CD8-positive, alpha-beta memory T cell (primary cell): ENCODE measurements at places on chromosomes 5 and 9.

GRCh38 chr9:86764221-86764624 lies 183.1 kb downstream of the GAS1 start:
- no peak for DNase-seq

DNA sequence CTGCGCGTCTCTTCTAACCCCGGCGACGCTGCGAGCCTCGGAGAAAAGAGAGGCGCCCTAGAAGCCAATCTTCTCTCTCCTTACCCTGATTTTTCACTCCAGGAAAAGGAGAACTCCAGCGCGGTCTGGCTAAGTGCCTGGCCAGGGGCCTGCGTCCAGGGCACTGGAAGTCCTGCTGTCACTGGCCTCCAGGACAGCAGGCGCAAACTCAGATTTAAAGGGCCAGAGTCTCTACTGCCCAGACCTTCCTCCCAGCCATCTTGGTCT lies 553 bp upstream of the FOXB2 start:
- DNase-seq = no peak

DNA sequence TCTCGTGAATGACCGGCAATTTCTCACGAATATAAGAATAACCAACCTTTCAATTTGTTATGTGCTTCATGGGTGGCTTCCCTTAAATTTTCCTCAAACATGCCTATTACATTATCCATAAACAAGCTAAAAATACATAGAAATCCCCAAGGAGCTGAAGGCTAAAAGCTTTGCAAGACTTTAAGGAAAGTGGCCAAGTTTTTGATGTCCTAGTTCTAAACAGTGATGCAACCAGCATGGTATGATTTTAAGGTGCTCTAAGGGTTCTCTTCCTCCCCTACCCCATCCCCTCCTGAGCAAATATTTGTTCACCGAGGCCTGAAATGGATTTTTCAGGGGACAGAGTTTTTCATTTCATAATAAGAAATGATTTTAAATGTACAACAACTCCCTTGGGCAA lies 79.8 kb downstream of the RGS7BP start:
- no peak for DNase-seq

- no peak for DNase-seq
Observed at GRCh38 chr5:108827131-108827530, 79.4 kb downstream of the FER start.

DNA sequence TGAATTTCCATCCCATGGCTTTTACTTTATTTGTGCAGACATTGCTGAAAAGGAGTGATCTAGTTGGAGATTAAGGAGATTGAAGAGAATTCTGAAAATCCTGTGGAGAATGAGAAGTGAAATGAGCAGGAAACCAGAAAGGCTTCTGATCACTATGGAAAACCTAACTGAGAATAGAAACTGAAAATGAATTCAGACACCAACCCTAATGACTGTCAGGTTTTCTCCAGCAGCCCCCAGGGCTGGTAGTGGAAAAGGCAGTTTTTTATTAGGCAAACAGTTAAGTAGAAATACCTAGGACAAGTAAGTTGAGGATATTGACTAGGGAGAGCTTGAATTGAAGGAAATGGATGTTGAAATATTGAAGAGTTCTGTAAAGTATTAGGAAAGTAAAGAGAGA lies 14.7 kb upstream of the ARRDC3 start:
- no peak for DNase-seq

- DNase-seq = no peak
Observed at GRCh38 chr9:37700900-37701299, 50.1 kb downstream of the FRMPD1 start.

DNA sequence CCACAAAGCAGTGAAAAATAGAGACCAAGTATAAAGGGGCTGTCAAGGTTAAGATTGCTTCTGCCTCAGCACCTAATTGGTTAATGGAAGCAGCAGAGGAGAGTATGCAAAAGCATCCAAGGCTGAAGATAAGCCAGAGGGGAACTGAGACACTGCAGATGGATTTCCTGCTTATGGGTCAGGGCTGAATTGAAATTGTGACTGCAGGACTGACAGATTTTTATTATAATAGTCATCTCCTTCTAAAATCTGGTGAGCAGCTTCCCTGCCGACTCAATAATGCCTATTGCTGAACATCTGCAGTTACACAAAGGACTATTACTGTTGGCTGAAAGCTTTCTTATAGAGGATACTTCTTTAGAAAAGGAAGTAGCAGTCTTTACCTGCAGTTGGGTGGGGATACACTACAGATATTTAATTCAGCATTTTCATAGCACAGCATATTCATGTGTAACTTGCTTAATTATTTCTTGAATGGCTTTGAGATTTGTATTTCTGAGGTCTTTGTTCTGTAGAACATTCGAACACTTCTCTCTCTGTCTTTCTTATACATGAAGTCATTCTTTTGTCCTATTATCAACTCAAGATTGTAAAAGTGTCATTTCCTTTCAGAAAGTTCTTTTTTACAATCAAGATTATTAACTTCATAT lies 363.0 kb upstream of the RIOK2 start:
- no peak for DNase-seq

GRCh38 chr9:95061916-95062595 lies 255.5 kb downstream of the FANCC start:
- no peak for DNase-seq

- no peak for DNase-seq
Observed at GRCh38 chr5:36152324-36153297, 700 bp downstream of the SKP2 start.

DNA sequence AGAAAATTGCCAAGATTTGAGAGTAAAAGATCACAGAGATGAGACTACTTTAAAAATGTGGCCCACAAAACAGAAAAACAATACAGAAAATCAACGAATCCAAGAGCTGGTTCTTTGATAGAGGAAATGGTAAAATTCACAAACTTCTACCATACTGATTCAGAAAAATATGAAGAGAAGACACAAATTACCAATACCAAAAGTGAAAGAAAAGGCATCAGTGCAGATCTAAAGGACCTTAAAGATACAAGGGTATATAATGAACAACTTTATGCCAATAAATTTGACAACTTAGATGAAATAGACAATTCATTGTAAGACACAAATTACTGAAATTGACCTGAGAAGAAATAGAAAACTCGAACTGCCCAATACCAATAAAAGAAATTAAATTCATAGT lies 24.4 kb upstream of the SLC1A1 start:
- DNase-seq = no peak

DNA sequence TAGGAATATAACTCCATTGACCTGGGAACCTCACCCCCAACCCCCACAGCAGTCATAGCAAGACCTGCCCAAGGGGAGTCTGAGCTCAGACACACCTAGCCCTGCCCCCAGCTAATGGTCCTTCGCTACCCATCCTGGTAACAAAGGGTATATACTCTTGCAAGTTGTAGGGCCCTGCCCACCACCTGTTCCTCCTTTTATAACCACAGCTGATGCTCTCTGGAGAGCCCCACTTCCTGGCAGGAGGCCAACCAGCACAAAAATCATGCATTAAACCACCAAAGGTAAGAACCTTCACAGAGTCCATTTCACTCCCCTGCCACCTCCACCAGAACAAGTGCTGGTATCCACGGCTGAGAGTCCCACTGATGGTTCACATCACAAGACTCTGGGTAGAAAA lies 1195.3 kb upstream of the SEMA6A start:
- no peak for DNase-seq

GRCh38 chr9:112764344-112764743 lies 13.8 kb downstream of the SNX30 start:
- no peak for DNase-seq

DNA sequence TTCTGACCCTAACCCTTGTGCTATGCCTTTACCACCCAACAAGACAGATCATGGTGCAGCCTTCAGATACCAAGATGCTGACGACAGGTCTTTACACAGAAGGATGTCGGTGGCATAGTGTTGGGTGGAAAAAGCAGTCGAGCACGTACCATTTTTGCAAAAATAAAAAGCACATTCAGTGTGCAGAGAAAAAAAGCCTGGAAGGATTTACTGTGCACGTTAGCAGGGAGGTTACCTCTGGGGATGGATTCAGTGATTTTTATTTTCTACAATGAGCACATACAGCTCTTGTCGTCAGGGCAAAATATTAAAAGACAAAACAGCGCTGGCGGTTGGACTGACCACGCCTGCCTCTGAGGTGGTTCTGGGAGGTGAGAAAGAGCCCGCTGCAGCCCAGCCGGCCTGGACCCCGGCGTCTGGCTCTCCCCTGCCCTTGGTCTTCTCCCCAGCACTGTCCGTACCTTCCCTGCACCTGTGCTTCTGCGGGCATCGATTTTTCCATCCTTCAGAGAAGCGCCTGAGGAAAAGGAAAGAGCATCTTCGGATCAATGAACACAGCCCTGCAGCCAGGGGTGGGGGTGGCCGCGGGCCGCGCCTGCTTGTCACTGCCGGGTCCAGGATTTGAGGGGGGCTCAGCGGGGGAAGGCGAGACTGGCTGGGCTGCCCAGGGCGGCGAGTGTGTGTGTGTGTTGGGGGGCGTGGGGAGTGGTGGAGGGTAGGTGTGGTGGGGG lies 200.0 kb upstream of the IER5L start:
- DNase-seq = no peak

DNA sequence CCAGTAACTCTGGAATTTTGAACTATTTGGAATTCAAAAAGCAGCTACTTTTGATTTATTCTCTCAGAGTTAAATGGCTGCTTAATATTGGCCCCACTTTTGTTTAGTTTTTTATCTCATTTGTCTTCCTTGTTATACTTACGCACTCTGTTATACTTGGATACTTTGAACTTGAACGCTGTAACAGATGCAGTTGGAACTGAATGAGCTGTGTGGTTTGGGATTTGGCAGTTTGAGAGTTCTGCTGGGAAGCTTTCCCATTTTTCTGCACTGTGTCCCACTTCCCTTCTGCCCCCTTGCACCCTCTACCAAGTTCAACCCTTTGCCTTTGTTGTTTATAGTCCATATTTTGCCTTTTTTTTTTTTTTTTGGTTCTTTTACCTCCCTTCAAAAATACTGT lies 3.8 kb downstream of the RHOBTB3 start:
- DNase-seq = no peak

GRCh38 chr5:176508603-176509002 lies 28.6 kb downstream of the RNF44 start:
- DNase-seq = no peak

- DNase-seq = no peak
Observed at GRCh38 chr9:109705515-109705914, 74.5 kb upstream of the PALM2AKAP2 start.

GRCh38 chr5:129903466-129904101 lies 681 bp upstream of the CHSY3 start:
- no peak for DNase-seq

GRCh38 chr5:170623576-170624181 lies 119.9 kb downstream of the KCNIP1 start:
- DNase-seq = no peak

GRCh38 chr9:127183814-127184582 lies 61.6 kb upstream of the ANGPTL2 start:
- no peak for DNase-seq

DNA sequence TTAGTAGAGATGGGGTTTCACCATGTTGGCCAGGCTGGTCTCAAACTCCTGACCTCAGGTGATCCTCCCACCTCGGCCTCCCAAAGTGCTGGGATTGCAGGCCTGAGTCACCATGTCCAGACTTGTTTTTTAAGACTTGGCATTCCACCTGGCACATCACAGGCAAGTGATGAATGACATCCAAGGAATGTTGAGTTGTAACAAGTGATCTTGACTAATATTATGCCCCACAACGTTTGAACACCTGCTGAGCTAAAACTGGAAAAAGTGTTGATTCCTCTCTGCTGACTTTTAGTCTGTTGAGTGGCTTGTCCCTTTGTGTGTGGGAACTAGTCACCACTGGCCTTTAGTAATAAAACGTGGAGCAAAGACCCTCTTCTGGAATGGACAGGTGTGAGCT lies 54.6 kb downstream of the SUB1 start:
- DNase-seq = no peak

DNA sequence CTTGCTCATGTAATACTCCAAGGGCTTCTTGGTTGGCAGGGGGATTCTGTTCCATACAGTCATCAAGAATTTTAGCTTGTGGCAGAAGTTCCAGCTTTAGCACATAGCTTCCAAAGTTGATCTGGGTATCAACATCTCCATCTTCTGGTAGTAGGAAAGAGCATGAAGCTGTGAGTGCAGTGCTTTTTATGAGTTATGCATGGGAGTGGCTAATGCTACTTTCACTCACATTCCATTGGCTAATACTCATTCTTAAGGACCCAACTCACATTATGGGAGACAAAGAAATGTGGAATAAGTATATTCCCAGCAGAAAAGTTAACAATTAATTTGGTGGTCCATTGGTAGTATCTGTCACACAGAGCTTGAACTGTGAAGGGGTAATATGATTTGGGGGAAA lies 194.2 kb upstream of the CHD1 start:
- no peak for DNase-seq

- no peak for DNase-seq
Observed at GRCh38 chr9:82242285-82242963, 253.9 kb downstream of the SPATA31D1 start.

DNA sequence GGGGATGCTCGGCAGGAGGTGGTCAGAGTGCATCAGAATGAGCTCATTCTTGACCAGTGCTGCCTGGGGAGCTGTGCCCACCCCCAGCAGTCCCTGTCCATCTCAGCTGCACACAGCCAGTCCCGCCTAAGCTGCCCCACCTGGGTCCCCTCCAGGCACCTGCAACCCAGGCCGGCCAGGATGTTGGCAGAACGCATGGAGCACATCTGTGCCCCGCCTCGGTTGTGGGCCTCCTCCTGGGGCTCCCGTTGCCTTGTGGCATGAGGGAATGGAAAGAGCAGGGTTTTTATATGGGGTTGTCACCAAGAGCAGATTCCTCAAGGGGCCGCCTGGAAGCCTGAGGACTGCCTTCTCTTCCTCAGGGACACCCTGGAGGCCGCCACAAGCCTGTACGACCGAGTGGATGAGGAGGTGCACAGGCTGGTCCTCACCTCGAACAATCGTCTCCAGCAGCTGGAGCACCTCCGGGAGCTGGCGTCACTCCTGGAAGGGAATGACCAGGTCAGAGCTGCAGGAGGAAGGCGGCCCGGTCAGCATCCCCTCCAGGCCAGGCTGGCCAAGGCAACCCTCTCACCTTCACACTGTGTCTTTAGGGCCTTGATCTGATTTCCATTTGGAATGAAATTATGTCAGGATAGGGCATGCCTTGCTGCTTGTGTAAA lies 34.8 kb upstream of the LRRC14B start:
- DNase-seq = no peak

DNA sequence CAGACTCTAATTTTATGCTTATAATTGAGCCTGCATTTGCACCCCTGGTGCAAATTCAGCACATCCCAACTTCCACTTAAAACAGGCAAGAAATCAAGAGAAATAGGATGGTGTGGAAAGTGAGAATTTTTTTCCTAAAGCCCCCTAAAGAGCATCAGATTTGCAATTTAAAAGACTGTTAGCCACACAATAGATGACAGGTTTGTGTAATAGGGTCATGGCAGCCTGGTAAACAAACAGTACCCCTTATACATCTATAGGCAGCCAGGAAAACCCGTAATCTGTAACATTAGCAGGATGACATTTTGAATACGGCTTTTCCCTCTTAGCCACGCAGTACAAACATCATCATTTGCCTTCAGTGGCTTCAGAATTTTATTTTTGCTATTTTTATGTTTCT lies 17.2 kb downstream of the EBF1 start:
- DNase-seq = no peak
